ENCODE measurements at places on chromosomes 5 and 9.
A peak's percentile ranks its signal among the peaks of the same experiment; 100 is the strongest.

- DNase-seq: no peak
Observed at GRCh38 chr9:18438300-18438925, 35.5 kb upstream of the ADAMTSL1 start.

GRCh38 chr5:88782571-88782970 lies 100.4 kb downstream of the MEF2C start:
- DNase-seq: no peak

- no peak for DNase-seq
Observed at GRCh38 chr9:1236061-1236460, 185.9 kb downstream of the DMRT2 start.

- no peak for DNase-seq
Observed at GRCh38 chr9:78668148-78668832, 371.4 kb downstream of the PSAT1 start.

DNA sequence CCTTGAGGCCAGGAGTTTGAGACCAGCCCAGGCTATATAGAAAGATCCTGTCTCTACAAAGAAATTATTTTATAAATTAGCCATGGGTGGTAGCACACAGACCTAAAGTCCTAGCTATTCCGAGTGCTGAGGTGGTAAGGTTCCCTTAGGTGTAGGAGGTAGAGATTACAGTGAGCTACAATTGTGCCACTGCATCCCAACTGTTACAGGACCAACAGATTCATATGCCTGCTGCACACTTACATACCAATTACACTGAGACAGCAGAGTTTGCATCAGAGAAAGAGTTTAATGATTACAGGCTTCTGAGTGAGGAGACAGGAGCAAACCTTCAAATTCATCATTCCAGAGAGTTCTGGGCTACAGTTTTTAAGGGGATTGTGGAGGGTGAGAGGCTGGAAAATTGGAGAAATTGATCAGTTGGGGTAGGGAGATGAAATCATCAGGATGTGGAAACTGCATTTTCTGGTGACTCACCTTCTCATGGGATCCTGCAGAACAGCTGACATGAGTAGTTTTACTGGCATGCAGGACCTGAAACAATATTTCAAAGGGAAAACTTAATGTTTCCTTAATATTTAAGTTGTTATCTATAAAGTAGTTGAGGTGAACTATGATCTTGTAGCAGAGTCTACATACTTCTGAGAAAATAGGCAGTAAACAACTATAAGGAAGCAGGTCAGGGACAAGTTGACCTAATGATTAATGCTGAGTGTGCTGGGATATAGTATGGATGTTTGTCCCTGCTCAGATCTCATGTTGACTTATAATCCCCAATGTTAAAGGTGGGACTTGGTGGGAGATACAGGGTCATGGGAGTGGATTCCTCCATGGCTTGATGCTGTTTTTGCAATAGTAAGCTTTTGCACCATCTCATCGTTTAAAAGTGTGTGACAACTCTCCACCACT lies 54.7 kb downstream of the ANXA2R start:
- no peak for DNase-seq

DNA sequence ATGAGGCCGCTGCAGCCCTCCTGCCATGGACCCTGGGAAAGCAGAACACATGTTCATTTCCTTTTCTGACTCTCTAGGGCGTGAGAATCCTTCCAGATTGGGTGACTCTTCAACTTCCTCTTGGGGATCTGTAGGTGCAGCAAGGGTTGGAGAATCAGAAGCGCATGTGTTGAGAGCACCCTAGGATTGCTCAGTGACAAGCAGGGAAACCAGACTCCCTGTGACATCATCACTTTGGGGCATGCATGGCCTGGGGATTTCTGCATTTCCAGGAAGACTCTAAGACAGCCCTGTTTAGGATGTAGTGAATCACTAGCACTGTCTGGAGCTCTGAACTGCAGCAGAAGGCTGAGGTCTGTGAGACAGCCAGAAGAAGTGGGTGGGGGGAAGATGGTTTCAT lies 15.1 kb upstream of the LCP2 start:
- peak; percentile 48 for DNase-seq
